Activated CD4-positive, CD25-positive, alpha-beta regulatory T cell treated with anti-CD3 and anti-CD28 coated beads, Interleukin-2, amount 50 U/mL, for 72 hours (primary cell): ENCODE measurements at places on chromosomes 1 and 21.

DNA sequence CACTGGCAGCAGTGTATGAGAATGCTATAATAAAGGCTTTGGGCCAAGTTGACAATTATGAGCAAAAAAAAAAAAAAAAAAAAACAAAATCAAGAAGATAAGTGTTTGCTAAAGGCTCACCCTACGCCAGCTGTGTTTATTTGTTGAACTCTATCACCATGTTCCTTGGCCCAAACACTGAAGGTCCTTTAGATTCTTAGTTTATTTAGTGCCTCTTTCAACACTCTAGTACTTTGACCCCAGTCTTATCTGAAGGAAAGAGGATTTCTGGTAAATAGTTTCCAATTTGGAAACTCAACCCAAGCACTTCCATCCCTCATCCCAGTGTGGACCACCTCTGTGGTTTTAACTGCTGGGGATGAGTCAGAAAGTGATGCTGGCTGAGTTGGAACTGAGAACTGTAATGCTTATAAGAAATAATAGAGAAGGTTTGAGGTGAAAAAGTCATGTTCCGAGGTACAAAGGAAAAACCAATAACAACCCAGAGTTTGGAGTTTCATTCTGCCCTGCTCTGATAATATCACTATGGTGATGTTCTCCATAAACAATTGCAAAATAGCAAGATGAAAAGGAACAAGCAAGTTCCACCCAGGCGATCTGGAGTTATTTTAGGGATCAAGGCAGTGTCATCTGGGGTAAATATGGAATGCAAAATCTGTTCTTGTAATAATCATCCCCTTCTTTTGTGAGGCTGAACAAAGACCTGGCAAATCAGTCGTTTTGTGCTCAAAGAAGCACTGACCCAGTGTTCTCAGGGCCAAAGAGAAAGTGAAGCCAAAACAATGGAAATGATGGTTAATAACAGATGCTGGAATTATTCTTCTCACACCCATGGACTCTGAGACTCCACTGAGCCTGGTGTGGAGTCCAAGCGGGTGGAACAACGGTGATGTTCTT lies 19.7 kb upstream of the CAPZB start:
- DNase-seq: no peak

DNA sequence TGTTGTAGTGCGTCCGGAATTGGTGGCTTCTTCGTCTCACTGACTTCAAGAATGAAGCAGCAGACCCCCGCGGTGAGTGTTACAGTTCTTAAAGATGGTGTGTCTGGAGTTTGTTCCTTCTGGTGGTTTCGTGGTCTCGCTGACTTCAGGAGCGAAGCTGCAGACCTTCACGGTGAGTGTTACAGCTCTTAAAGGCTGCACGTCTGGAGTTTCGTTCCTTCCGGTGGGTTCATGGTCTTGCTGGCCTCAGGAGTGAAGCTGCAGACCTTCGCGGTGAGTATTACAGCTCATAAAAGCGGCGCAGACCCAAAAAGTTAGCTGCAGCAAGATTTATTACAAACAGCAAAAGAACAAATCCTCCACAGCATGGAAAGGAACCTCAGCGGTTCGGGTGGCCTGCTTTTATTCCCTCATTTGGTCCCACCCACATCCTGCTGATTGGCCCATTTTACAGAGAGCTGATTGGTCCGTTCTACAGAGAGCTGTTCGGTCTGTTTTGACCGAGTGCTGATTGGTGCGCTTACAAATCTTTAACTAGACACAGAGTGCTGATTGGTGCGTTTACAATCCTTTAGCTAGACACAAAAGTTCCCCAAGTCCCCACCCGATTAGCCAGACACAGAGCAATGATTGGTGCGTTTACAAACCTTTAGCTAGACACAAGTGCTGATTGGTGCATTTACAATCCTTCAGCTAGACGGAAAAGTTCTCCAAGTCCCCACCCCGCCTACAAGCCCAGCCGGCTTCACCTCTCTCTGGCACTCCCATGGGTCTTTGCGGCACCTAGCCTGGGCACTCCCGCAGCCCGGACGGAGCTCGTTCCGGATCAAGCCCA lies 49.6 kb upstream of the KRTAP19-8 start:
- DNase-seq: no peak

DNA sequence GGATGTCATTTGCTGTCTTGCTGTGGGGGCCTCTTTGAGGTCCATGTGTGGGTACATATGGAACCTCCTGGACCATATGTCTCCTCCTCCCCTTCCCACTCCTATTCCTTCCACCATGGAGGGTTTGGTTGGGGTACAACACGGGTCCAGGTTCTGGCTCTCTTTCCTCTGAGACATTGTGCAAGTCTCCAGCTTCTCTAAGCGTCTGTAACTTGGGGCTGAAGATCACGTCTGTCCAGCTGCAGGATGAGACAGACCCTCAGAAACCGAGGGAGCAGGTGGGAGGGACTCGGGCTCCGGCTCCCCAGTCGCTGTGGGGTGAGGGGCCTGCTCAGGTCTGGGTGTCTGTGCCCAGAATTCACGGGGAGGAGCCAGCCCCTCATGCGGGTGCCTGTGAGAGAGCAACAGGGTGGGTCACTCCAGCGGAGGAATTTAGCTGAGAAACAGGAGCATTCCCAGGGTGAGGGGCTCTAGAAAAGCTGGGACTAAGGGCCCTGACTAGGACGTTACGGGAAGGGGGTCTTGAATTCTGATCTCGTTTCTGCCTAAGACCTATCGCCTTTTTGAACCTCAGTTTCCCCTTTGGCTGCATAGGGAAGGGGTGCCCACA lies 42.0 kb upstream of the DMBX1 start:
- DNase-seq: no peak

DNA sequence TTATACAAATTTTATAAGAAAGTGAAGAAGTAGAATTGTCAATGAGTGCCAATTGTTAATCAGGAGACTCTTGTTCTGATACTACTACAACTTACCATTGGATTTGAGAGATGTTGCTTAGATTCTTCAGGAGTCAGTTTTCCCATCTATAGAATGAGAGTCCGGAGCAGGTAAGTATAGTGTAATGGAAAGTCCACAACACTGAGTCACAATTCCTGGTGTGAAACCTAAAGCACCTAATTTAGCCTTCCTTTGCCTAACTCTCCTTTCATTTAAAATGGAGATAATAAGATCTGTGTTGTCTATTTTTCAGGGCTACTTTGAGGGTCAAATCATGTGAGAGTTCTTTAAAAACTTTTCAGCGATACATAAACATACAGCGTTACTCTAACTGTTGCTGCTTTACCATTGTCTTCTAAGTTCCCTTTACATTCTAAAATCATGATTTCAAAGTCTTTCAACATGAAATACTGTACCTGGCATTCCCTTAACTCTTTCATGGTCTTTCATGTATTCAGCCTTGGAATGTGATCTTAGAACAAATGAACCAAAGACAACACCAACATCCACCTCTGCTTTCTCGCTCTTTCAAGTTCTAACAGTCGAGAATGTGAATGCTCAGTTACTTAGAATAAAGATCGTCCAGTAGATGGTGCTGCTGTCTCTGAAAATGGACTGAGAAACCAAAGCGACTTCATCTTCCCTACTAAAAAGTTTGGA lies 90.9 kb downstream of the SLC30A10 start:
- DNase-seq: no peak

- DNase-seq: no peak
These were observed 9.8 kb upstream of the HPCAL4 start for GRCh38 chr1:39701049-39701439.
